Stimulated activated CD8-positive, alpha-beta memory T cell treated with anti-CD3 and anti-CD28 coated beads, Interleukin-4, amount 100 ng/mL, for 1 hour (primary cell): ENCODE measurements at places on chromosomes 11 and 22.
A peak's percentile ranks its signal among the peaks of the same experiment; 100 is the strongest.

GRCh38 chr11:113192121-113192925 lies 122.1 kb upstream of the TTC12 start:
- no peak for DNase-seq

- no peak for DNase-seq
Measured at GRCh38 chr11:36492724-36493304, 17.3 kb downstream of the TRAF6 start.

DNA sequence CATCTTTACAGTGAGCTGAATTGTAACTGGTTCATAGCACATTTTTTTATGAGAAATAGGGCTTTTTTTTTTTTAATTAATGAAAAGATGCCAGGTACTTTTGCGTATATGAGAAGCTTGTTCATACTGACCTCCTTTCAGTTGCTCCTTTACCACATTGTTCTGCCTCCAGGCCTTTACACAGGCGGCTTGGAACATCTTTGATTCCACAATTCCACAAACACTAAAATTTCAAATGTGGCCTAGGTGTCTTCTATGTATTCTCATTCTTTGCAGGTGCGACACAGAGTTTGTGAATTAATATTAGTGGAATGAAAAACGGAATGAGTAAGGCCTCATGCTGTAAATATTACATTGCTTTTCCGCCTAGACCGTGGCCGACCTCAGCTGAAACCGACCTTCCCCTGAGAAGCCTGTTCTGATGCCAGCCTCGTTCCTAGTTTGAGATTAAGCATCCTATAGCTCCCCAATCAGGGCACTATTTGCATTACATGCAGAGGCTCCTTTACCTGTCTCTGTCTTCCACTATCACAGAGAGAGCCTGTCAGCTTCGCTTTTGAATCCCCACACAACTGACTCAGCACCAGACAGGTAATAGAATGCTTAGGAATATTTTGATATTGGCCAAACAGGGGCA lies 125.8 kb downstream of the LDLRAD3 start:
- no peak for DNase-seq

- no peak for DNase-seq
Measured at GRCh38 chr11:21634491-21634890, 558.4 kb upstream of the ANO5 start.

DNA sequence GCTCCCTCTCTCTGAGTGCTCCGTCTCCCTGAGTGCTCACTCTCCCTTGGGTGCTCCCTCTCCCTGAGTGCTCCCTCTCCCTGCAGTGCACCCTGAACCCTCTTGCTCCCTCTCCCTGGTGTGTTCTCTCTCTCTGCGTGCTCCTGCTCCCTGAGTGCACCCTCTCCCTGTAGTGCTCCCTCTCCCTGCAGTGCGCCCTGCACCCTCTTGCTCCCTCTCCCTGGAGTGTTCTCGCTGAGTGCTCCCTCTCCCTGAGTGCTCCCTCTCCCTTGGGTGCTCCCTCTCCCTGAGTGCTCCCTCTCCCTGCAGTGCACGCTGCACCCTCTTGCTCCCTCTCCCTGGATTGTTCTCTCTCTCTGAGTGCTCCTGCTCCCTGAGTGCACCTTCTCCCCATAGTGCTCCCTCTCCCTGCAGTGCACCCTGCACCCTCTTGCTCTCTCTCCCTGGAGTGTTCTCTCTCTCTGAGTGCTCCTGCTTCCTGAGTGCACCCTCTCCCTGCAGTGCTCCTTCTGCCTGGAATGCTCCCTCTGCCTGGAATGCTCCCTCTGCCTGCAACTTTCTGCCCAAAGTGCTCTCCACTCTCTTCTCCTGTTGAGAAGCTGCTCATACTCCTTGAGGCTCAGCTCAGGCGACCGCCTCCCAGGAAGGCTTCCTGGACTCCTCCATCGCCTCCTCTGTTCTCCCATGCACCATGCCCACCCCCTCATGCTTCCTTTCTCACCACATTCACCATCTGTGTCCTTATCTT lies 48.4 kb upstream of the WNT7B start:
- DNase-seq = no peak

GRCh38 chr11:66081505-66081904 lies 11.4 kb downstream of the PACS1 start:
- DNase-seq = no peak

GRCh38 chr22:42154293-42155052 lies 23.9 kb upstream of the CYP2D6 start:
- DNase-seq = no peak

DNA sequence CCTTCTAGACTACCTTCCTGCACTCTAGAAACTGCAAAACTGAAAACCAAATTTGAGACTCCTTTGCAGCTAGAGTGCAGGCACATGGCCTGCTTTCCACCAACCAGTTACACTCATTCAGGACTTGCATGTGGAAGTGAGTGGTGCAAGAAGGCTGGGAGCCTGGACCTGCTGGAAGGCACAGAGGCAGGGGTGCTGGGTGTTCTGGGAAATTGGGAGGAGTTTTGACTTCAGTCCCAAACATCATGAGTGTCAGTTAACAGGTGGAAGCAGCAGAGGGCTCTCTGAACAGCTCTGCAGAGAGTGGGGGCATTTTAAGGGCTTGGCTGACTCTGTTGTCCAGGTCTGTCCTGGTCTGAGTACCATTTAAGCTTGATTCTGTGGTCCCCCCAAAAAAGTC lies 49.3 kb upstream of the SYT13 start:
- no peak for DNase-seq

DNA sequence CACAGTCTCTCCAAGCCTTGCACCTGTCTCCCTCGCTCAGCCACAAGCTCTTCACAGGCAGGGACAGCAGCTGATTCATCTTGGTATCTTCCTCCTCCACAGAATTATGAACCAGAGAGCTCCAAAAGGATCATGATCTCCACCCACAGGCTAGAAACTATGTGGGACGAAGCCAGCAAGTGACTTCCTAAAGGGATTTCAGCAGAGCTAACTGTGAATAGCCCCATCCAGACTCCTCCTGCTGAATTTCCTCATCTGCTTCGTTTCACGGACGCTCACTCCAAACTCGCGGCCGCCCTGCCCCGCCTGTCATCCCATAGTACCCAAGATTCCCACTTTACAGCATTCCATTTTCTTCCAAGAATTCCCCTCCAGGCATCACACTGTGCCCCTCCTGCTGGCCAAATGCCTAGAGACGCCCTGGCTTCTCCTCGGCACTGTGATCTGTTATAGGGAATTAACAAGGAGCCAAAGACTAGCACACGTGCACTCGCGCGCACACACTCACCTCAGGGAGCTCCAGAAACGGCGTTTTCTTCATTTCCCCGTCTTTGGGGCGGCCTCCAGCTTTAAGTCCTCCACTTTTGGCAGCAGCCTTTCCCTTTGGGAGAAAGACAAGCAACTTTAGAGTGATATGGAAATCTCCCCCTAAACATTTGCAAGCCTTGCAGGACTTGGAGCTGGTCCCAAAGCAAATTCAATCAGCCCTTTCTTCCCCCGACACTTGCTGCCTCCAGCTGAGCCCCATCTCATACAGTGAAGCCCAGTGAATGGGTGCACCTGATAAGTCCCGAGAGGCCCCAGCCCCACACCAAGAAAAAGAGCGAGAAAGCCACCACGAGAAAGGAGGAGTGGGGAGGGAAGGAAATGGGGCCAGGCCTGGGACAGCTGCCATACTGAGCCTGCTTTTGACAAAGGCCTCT lies 35.5 kb downstream of the SPATA19 start:
- no peak for DNase-seq

DNA sequence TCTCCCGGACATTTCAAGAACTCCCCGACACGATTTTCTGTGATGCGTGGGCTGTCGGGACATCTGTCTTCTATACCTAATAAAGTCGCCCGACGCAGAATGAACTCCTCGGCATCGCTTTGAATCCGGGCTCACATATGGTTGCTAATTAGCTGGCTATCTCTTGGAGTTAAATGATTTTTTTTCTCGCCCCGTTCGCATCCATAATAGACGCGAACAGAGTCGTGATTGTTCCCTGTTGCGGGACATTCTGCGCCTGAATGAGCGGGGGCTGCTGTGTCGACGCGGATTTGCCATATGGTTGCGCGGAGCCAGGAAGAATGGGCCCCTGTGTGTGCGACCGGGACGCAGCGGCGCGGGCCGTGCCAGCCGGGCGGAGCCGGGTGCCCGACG lies 16.4 kb downstream of the CDKN1C start:
- DNase-seq = no peak

DNA sequence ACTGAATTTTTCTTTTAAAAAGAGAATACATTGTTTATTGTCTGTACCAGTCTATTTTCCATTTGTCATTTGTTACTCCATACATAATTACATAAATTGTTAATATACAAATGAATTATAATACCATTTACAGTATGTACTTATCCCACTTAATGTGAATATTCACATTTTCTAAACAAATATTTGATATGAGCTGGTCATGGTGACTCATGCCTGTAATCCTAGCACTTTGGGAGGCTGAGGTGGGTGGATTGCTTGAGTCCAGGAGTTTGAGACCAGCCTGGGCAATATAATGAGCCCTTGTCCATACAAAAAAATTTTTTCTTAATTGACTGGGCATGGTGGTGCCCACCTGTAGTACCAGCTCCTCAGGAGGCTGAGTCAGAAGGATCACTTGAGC lies 6.8 kb downstream of the SC5D start:
- no peak for DNase-seq

GRCh38 chr11:8084352-8084751 lies 3.3 kb downstream of the TUB start:
- no peak for DNase-seq

- DNase-seq = no peak
Measured at GRCh38 chr22:30865656-30866055, 102.9 kb downstream of the MORC2 start.

- peak; percentile 66 for DNase-seq
Measured at GRCh38 chr11:110429731-110430266, at the start of gene FDX1. FDX1 (plus strand) TSS chr11:110429948; CDS start chr11:110430121, 173 bp downstream.

GRCh38 chr22:32880061-32880460 lies 78.6 kb downstream of the TIMP3 start:
- DNase-seq = no peak

- no peak for DNase-seq
Measured at GRCh38 chr11:18364495-18365073, 29.8 kb upstream of the LDHA start.

- no peak for DNase-seq
Measured at GRCh38 chr11:120324932-120325810, at the start of gene TLCD5. TLCD5 (plus strand) TSS chr11:120325299; CDS start chr11:120327442, 2,143 bp downstream.

- DNase-seq = no peak
Measured at GRCh38 chr11:95562196-95562921, 227.2 kb downstream of the FAM76B start.

DNA sequence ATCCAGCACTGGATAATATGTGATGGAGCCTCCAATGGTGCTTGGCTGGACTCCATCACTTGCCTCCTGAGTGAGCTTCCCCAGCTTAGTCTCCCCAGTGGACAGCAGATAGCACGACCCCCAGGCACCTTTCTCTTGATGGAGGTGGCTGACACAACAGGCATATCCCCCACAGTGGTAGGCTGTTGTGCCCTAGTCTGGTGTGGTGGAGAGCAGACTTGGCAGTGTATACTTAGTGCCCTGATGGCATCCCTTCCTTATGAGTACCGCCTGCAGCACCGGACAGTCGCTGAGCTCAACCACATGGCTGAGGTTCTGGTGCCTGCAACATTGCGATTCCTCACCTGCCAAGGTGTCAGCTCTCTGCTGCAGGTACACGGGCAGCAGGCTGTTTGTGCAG lies 50.1 kb downstream of the DNHD1 start:
- DNase-seq = no peak

DNA sequence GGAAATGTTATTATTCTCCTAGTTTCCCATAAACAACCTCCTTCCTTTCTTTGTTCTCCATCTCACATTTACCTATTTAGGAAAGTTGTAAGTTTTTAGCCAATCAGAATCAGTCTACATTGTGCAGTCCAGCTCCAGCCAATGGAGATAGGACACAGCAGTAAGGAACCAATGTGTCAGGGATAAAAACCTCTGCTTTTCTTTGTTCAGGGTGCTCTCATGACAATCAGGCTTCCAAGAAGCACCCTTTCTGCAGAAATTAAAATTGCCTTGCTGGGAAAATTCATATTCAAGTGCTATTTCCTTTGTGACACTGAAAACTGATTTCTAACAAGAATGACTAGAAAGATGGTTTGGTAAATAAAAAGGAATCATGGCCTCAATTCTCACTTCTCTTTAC lies 14.6 kb downstream of the SCGB2A1 start:
- DNase-seq = no peak

GRCh38 chr11:1779806-1780699 lies 16.3 kb upstream of the CTSD start:
- no peak for DNase-seq

GRCh38 chr11:12159351-12160099 lies 49.1 kb downstream of the MICAL2 start:
- DNase-seq = no peak

- DNase-seq = no peak
Measured at GRCh38 chr11:66417000-66417399, 3.8 kb upstream of the NPAS4 start.

GRCh38 chr11:129979046-129979605 lies 23.5 kb downstream of the PRDM10 start:
- no peak for DNase-seq
